ENCODE measurements at places on chromosomes 2 and 18.
A peak's percentile ranks its signal among the peaks of the same experiment; 100 is the strongest.

DNA sequence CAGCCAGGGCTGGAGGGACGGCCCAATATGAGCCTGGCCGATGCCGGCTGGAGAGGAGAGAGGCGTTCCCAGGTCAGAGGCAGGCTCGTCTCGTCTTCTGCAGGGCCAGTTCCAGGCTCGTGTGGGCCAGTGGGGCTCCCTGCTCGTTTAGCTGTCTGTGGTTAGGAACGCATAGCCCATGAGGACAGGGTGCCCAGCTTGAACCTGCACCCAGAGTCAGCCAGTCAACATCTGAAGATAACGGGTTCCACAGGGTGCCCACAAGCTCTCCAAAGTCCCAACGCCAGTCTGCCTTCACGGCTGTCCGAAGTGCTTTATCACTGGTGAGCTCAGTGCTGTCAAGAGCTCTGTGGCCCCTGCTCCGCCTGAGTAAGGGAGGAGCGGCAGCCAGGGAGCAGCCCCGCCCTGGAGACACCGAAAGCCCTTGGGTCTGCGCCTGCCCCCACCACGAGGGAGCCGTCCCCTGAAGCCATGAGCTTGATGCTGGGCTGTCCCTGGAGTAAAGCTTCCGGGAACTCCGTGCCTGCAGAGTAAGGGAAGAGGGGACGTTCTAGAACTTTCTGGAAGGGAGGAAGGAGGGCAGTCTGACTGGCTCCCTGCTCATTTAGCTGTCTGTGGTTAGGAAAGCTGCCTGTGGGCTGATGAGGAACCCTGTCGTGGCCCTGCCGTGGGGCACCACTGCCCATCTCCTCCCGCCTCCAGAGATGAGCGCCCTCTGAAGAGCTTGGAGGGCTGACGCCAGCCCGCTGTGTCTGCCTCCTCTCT is 2.7 kb upstream of the HSBP1L1 start:
- H3K27me3 ChIP-seq, result peaks cover 23% of the 10 kb centered on the region
- no peak overlapping the region for H3K27ac ChIP-seq
- no peak for DNase-seq
- H3K36me3 ChIP-seq, result no peaks in the 10 kb centered on the region
- H3K4me1 ChIP-seq, result peaks cover 30% of the 10 kb centered on the region
- H3K4me3 ChIP-seq, result no peak overlapping the region

DNA sequence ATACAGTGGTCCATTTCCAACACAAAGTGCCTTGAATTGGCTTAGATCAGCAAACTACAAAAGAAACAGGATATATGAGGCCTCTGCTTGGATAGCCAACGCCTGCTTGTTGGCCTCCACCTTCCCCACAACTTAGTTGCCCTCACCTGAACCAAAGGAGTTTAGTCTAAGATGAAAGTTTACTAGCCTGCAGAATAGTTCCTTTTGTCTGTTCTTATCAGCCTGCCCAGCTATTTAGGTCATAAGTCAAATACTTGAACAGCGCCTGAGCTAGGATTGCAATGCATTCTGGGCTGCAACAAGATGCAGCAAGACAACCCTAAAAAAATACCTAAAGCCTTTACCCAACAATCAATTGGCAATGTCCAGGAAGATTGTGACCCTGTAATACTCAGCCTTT is 13.1 kb upstream of the EPG5 start:
- H3K27me3 ChIP-seq, result no peaks in the 10 kb centered on the region
- H3K4me1 ChIP-seq, result no peaks in the 10 kb centered on the region
- DNase-seq, result no peak

- H3K27me3 ChIP-seq, result peaks cover 18% of the 10 kb centered on the region
- H3K4me3 ChIP-seq, result no peak overlapping the region
- no peak for DNase-seq
- no peak overlapping the region for H3K27ac ChIP-seq
These were observed 74.1 kb upstream of the GLI2 start for GRCh38 chr2:120661551-120661950.

GRCh38 chr2:228938629-228939028 is 332.5 kb downstream of the PID1 start:
- no peak overlapping the region for H3K4me3 ChIP-seq
- no peaks in the 10 kb centered on the region for H3K4me1 ChIP-seq
- H3K27ac ChIP-seq, result no peak overlapping the region
- no peak for DNase-seq
- no peaks in the 10 kb centered on the region for H3K27me3 ChIP-seq

GRCh38 chr2:109428281-109428680 is 185.5 kb downstream of the SEPTIN10 start:
- H3K4me3 ChIP-seq, result no peak overlapping the region
- no peaks in the 10 kb centered on the region for H3K36me3 ChIP-seq

DNA sequence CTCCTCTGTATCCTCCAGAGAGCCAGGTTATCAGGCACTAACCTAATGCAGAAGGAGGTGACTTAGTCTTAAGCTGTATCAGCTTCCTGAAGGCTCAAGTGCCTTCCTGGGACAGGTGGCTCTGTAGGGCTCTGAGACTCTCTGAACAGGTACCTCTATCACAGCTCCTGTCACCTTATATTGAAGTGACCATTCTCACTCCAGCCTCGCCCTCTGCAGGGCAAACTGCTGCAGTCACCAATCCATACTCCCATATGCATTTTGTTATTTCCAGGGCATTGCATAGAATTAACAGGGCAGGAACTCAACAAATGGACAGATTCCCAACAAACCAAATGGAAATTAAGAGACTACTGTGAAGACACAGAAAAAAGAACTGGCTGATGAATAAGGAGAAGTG is 203.0 kb upstream of the REV1 start:
- H3K27ac ChIP-seq, result no peak overlapping the region
- H3K36me3 ChIP-seq, result no peaks in the 10 kb centered on the region
- no peak for DNase-seq
- no peaks in the 10 kb centered on the region for H3K4me1 ChIP-seq

GRCh38 chr2:111116843-111117597 is 3.7 kb upstream of the BCL2L11 start:
- H3K27ac ChIP-seq, result no peak overlapping the region
- H3K27me3 ChIP-seq, result peaks cover 67% of the 10 kb centered on the region
- peak; percentile 66 for DNase-seq

DNA sequence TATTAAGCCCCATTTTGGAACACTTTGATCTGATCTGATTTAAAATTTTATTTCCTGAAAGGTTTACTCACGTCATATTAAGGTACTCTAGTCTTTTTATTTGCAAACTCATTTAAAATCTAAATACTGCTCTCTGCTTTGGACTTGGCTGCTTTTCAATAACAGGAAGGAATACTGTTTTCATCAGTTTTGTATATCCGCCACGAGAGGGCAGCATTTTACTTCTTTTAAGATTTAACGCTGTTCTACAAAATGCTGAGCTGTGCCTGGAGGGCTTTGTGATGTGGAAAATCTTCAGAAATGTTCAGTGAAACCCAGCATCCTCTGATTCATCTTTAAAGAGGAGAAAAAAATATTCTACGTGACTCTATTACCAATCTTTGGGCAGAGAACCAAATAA is 37.5 kb upstream of the SLC38A11 start:
- H3K27me3 ChIP-seq, result no peaks in the 10 kb centered on the region
- no peaks in the 10 kb centered on the region for H3K36me3 ChIP-seq
- H3K4me3 ChIP-seq, result no peak overlapping the region
- DNase-seq, result peak; percentile 89

GRCh38 chr2:5691985-5692529 is at the start of gene SOX11:
SOX11 (plus strand) TSS chr2:5692384; CDS start chr2:5692722, 338 bp downstream.
- H3K27ac ChIP-seq, result no peak within 1 kb of the TSS
- H3K36me3 ChIP-seq, result no peaks in the 10 kb centered on the region
- no peak for DNase-seq

GRCh38 chr2:134372611-134373131 is 118.8 kb downstream of the MGAT5 start:
- no peaks in the 10 kb centered on the region for H3K27me3 ChIP-seq
- H3K4me3 ChIP-seq, result no peak overlapping the region
- DNase-seq, result no peak
- peaks cover 12% of the 10 kb centered on the region for H3K36me3 ChIP-seq
- no peak overlapping the region for H3K27ac ChIP-seq

DNA sequence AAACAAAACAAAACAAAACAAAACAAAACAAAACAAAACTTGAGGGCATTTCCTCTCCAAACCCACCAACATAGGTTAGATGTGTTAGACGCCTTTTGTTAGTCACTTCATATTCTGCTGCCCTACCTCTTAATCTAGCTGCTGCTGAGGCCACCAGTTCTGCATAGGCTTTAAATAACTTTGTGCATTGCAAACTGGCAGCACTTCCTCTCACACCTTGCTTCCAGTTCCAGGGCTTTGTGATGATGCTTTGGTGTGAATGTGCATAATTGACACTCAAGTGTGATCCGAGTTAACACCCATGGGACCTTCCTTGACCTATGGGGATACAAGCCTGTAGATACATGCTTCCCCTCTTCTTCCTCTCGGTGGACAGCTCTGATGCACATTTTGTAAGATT is 2.3 kb upstream of the SERPINB11 start:
- H3K27me3 ChIP-seq, result no peaks in the 10 kb centered on the region
- no peak overlapping the region for H3K27ac ChIP-seq
- no peaks in the 10 kb centered on the region for H3K36me3 ChIP-seq
- no peaks in the 10 kb centered on the region for H3K4me1 ChIP-seq
- no peak overlapping the region for H3K4me3 ChIP-seq

GRCh38 chr2:100603414-100603813 is 40.6 kb downstream of the PDCL3 start:
- H3K4me3 ChIP-seq, result no peak overlapping the region
- no peak for DNase-seq
- H3K36me3 ChIP-seq, result no peaks in the 10 kb centered on the region
- H3K27me3 ChIP-seq, result peaks cover 4% of the 10 kb centered on the region
- no peaks in the 10 kb centered on the region for H3K4me1 ChIP-seq

- H3K4me1 ChIP-seq, result no peaks in the 10 kb centered on the region
- DNase-seq, result no peak
- H3K27me3 ChIP-seq, result no peaks in the 10 kb centered on the region
- H3K27ac ChIP-seq, result no peak overlapping the region
- no peak overlapping the region for H3K4me3 ChIP-seq
These were observed 74.9 kb downstream of the LONRF2 start for GRCh38 chr2:100247256-100248043.

DNA sequence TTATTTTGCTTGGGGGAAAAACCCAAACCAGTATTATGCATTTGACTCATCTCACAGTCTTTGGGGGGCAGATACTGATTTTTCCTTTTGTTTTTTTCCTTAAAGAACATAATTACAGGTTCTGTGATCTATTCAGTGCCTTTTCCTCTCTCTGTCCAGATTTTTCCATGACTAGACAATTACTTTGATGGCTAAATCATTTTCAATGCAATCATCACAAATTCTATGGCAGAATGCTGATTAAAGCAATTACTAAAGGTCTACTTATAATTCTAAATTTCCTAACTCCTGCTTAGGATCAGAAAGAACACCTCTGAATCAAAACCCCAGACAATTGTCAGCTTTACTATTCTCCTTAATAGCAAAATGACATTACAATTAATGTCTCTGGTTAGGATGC is 38.8 kb downstream of the POLR1A start:
- H3K27me3 ChIP-seq, result no peaks in the 10 kb centered on the region
- H3K4me3 ChIP-seq, result peak overlapping the region; percentile 39
- peaks cover 12% of the 10 kb centered on the region for H3K4me1 ChIP-seq
- DNase-seq, result no peak

GRCh38 chr2:140701726-140702125 is 1429.1 kb downstream of the LRP1B start:
- H3K27me3 ChIP-seq, result no peaks in the 10 kb centered on the region
- H3K27ac ChIP-seq, result no peak overlapping the region
- H3K4me3 ChIP-seq, result no peak overlapping the region
- H3K4me1 ChIP-seq, result no peaks in the 10 kb centered on the region
- no peaks in the 10 kb centered on the region for H3K36me3 ChIP-seq

- H3K36me3 ChIP-seq, result no peaks in the 10 kb centered on the region
- DNase-seq, result no peak
- no peaks in the 10 kb centered on the region for H3K27me3 ChIP-seq
- no peaks in the 10 kb centered on the region for H3K4me1 ChIP-seq
- H3K4me3 ChIP-seq, result no peak overlapping the region
These were observed 1092.0 kb upstream of the LRRTM1 start for GRCh38 chr2:81396417-81397019.

DNA sequence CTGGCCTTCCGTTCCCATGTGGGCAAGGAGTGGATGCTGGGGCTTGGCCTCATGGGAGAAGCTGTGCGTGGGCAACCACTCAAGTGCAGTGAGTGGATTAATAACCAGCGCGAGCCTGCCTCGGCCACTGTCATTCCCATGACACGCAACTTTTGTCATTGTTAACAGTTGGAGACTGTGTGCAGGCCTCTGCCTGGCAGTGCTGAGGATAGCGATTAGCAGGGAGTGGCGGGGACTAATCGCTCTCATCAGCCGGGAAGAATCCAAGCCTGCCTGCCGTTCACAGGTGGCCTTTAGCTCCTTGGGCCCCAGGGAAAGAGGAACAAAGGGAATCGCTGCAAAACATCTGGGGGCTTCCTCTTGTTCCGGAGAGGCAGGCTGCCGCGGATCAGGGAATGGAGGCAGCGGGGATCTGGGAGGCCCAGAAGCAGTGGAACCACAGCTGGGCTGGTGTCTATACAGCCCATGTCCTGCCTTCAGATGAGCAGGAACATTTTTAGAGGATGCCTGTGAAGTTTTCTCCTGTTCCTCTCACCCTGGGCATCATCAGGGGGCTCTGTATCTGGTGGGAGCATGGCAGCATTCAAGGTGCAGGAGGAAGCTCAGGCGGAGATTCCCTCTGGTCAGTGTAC is 53.8 kb downstream of the CTIF start:
- no peak overlapping the region for H3K4me3 ChIP-seq
- no peaks in the 10 kb centered on the region for H3K27me3 ChIP-seq
- no peaks in the 10 kb centered on the region for H3K4me1 ChIP-seq
- no peak for DNase-seq
- no peaks in the 10 kb centered on the region for H3K36me3 ChIP-seq

- no peaks in the 10 kb centered on the region for H3K36me3 ChIP-seq
- no peak for DNase-seq
- no peak overlapping the region for H3K4me3 ChIP-seq
- no peaks in the 10 kb centered on the region for H3K27me3 ChIP-seq
These were observed 101.8 kb downstream of the DAW1 start for GRCh38 chr2:227973241-227973640.

DNA sequence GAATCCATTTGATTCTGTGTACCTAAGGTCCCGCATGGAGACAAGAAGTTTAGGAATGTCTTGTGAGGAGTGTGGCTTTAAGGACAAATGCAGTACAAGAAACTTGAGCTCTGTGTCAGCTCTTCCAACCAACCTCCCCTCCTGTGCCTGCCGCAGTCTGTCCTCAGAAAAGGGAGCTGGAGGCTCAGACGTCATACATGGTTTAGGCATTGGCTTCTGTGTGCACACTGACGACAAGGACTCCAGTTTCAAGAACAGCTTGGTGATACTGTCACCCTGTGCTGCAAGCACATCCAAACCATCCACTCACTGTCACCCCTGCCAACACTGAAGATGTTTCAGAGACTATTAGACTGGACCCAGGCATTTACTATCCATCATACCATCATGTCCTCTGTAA is 470.4 kb downstream of the IRS1 start:
- DNase-seq, result no peak
- H3K36me3 ChIP-seq, result no peaks in the 10 kb centered on the region
- no peaks in the 10 kb centered on the region for H3K4me1 ChIP-seq
- H3K4me3 ChIP-seq, result no peak overlapping the region
- H3K27ac ChIP-seq, result no peak overlapping the region
- H3K27me3 ChIP-seq, result no peaks in the 10 kb centered on the region

GRCh38 chr2:108621087-108621559 is 86.9 kb downstream of the LIMS1 start:
- DNase-seq, result peak; percentile 90
- peak overlapping the region; percentile 35 for H3K4me3 ChIP-seq
- peak overlapping the region; percentile 85 for H3K27ac ChIP-seq

Data from thymus (tissue), 14 donors.